ENCODE measurements at places on chromosomes 5 and 9. TPM values are rescaled to one million over a fixed set of nuclear protein-coding genes. Genes with fewer than 3 reads are reported as not detected.

The CCDC183 gene
- polyA plus RNA-seq = 37.9 TPM

GRCh38 chr5:91126448-91126847 is 256.7 kb downstream of the ARRDC3 start:
- DNase-seq = no peak
- H3K27ac ChIP-seq = peak overlapping the region; percentile 77
- H3K4me1 ChIP-seq = peaks cover 8% of the 10 kb centered on the region
- no peaks in the 10 kb centered on the region for H3K27me3 ChIP-seq
- no peak overlapping the region for H3K4me3 ChIP-seq
- no peaks in the 10 kb centered on the region for H3K36me3 ChIP-seq

DNA sequence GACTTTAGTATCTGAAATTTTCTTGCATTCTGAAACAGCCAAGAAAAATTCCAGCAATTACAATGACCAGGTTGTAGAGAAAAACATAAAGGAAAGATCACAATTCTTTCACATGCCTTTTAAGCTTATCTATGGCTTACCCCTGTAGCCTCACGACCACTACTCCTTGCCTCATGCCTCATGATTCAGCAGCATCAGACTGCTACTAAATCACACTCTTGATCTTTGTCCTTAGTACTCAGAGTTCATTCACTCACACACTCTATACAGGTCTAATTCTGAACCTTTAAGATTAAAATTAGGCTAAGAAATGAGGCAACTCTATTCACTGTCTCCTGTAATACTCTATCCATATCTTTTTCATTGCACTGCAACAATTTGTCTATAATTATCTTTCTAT is 415.1 kb downstream of the MLLT3 start:
- no peaks in the 10 kb centered on the region for H3K4me1 ChIP-seq
- H3K27ac ChIP-seq = no peak overlapping the region
- peak; percentile 56 for DNase-seq
- no peaks in the 10 kb centered on the region for H3K27me3 ChIP-seq
- H3K36me3 ChIP-seq = no peaks in the 10 kb centered on the region
- H3K4me3 ChIP-seq = no peak overlapping the region

- H3K27ac ChIP-seq = no peak overlapping the region
- H3K27me3 ChIP-seq = no peaks in the 10 kb centered on the region
- no peak overlapping the region for H3K4me3 ChIP-seq
- H3K4me1 ChIP-seq = no peaks in the 10 kb centered on the region
- no peak for DNase-seq
- no peaks in the 10 kb centered on the region for H3K36me3 ChIP-seq
Observed at GRCh38 chr9:78210841-78211301, 25.0 kb upstream of the CEP78 start.

- H3K4me3 ChIP-seq = no peak overlapping the region
- DNase-seq = no peak
- H3K27me3 ChIP-seq = no peaks in the 10 kb centered on the region
- H3K36me3 ChIP-seq = no peaks in the 10 kb centered on the region
- H3K27ac ChIP-seq = no peak overlapping the region
- no peaks in the 10 kb centered on the region for H3K4me1 ChIP-seq
Observed at GRCh38 chr5:148843510-148844318, 17.3 kb downstream of the ADRB2 start.
